Fibroblast of skin of left biceps (primary cell): ENCODE measurements at places on chromosomes 3 and 15.

DNA sequence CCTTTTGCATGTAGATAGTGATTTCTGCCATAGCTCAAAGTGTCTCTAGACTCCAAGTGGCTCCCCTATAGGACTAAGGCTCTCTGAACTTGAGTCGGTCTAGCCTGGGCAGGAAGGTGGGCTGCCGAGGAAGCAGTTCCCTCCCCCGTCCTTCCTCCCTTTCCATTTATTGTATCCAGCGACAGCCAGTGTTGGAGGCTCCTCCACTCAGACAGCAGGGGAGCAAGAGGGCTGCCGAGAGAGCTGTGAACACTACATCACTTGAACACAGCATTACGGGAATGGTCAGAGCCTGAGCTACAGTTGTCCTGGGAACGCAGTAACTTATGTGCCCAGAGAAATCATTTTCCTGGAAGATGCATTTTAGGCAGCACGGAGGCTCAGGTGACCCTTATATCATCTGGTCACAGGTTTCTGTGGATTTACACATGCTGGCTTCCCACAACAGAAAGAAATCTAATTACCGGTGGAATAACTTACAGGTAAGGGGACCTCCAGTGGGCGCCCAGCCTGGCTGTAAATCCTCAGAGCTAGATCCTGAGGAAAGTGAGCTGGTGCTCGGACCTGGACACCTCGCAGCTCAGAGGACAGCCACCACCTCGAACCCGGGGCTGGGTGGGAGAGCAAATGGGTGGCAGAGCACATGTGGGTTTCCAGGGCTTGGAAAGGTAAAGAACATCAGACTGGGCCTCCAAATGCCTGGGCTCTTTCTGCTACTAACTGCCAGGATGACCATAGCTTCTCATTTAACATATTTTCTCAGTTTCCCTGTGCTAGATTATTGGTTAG lies 197.1 kb downstream of the UACA start:
- DNase-seq: no peak

DNA sequence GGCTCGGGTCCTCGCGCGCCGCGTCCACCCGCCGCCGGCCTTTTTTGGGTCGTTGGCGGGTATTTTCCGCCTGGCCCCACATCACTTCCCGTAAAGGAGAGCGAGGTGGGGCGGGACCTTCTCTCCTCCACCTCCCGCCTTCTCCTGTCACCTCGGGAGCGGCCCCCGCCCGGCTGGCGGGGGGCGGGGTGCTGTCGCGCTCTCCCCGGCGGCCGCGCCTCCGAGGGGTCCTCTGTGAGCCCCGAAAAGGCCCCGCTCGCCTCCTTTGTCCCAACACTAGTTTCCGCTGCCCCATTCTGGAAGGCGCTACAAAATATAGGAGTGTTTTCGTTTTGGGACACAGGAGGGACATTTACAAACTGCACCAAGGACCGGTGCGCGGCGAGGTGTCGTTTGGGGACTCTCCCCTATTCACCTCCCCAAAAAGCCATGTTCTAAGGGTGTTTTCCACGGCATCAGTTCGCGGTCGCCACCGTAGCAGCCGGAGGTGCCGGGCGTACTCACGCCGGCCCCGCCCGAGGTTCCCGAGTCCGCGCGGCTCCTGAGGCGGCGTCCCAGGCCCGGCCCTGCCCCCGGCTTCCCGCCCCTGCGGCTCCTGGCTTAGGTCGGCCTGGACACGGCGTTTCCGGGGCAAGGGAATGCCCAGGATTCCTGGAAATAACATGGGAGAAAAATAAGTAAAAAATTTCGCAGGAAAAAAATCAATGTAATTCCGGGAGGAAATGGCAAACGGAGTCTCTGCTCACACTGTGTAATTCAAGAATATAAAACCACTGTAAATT lies at the start of gene RAB27A:
TSS of gene RAB27A (minus strand) at position 68 of the 782 bp plus-strand sequence. CDS start 54,879 bp downstream, outside the sequence.
- DNase-seq: peak; percentile 28

DNA sequence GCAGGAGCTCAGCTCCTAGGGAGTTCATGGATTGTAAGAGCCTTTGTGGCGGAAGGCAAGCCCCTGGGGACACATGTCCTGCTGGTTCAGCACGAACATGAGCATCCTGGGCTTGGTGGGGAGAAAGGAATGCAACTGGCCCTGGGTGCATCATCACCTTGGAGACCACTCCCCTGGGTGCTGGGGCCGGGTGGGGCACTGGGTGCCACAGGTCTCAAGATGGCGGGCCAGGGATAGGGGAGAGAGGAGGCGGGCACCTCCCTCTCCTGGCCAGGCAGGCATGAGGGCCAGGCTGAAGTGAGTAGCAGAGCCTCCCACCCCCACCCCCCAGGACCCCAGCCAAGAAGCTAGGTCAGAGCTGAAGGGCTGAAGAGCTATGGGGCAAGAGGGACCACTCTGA lies 768 bp downstream of the PCBP4 start:
- no peak for DNase-seq

GRCh38 chr3:25349095-25349494 lies 79.0 kb upstream of the RARB start:
- DNase-seq: no peak

DNA sequence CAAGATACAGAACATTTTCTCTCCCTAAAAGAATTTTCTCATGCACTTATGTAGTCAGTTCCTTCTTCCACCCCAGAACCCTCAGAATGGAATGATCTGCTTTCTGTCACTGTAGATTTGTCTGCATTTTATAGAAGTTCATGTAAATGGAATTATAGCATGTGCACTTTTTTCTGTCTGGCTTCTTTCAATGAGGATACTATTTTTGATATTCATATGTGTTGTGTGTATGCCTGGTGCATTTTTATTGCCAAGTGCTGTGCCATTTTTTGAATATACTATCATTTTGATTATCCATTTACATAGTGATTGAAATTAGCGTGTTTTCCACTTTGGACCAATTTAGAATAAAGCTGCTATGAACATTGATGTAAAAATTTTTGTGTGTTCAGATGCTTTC lies 156.6 kb upstream of the ALCAM start:
- DNase-seq: no peak
